ENCODE measurements at places on chromosomes 5 and 9.

GRCh38 chr9:130036099-130036498 lies 6.9 kb downstream of the FNBP1 start:
- no peak for DNase-seq

DNA sequence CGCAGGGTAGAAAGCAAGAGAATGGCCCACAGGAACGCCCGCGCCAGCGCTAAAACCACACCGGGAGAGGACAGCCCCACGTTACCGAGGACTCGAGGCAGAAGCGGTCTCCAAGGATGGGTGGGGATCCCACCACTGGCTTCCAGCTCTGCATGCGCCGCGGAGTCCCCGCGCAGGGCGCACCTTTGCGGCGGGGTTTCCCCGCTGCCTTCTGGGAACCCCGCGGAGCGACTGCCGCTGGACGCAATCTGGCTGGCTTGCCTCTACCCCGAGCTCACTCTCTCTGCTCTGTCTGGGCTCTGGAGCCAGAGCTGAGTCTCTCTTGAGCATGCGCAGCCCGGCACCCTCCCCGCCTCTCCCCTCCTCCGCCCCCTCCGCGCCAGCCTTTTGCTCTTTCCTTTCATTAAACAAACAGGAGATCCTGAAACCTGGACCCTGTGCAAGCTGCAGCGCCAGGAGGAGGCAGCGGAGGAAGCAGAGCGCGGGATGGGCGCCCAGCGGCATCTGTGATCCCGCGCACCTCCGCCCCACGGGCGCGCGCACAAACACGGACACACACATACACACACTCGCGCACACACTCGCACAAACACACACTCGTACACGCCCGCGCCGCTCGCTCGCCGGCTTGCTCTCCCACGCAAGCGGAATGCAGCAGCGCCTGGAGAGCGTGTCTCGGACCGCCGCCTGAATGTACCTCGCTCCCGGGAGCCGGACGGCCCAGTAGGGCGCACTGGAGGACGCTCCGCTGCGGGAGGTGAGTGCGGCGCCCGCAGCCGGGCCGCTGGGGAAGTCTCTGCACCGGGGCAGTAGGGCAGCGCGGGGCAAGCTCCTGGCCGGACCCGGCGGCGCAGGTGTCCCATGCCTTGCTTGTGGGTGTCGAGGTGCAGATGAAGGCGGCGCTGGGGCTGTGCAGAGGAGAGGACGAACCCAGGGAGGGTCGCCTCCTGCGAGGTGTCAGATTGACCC lies at the start of gene PLPPR1:
Gene PLPPR1, plus strand, starts transcription at position 382 of the 969 bp plus-strand sequence.
- DNase-seq = no peak

DNA sequence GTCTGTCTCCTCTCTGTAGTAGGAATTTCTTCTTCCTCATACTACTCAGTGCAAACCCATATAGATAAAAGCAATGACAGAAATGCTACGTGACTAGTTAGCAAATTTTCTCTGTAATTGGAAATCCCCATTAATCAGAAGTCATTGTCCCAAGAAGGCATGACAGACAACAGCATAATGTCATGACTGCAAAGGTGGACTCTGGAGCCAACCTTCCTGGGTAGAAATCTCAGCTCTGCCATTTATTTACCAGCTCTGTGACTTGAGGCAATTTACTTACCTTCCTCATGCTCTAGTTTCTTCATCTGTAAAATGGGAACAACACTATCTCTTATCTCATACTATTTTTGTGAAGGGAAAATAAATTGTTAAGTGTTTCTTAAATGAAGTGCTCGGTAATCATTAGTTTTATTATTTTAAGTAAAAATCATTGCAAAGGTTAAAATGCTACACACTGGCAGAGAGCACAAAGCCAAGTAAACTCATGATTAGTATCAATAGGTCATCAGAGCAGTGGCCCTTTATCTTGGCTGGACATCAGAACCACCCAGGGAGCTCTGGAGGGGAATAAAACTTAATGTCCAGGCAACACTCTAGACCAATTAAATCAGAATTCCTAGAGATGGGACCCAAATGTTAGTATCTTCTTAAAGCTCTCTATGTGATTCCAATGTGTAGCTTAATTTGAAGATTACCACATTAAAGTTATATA lies 43.8 kb upstream of the FST start:
- DNase-seq = no peak

DNA sequence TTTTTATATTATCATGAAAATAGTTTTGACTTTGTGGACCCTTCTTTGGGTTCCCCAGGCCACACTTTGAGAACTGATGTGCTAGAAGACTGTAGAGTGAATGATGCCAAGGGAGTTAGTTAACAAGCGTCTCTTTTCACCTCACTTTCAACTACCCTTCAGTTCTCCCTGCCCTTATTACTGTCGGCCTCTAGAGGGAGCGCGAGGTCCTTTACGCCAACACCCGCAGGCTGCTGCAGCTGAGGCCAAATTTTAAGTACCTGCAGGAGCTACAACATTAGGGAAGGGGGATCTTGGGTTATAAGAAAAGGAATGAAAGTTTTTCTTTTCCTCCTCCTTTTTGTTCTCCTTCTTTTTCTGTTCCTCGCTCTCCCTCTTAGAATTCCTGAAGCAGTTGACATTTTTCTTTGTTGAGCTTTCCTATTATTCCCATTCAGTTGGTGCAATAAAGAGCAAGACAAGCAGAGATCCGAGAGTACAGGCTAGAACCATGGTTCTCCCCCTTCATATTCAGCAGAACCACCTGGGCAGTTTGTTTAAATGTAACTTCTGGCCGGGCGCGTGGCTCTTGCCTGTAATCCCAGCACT lies 84.0 kb downstream of the ZFAND5 start:
- DNase-seq = peak; percentile 49

GRCh38 chr5:131150408-131150807 lies 14.6 kb downstream of the HINT1 start:
- no peak for DNase-seq
